ENCODE measurements at places on chromosomes 7 and 10.

DNA sequence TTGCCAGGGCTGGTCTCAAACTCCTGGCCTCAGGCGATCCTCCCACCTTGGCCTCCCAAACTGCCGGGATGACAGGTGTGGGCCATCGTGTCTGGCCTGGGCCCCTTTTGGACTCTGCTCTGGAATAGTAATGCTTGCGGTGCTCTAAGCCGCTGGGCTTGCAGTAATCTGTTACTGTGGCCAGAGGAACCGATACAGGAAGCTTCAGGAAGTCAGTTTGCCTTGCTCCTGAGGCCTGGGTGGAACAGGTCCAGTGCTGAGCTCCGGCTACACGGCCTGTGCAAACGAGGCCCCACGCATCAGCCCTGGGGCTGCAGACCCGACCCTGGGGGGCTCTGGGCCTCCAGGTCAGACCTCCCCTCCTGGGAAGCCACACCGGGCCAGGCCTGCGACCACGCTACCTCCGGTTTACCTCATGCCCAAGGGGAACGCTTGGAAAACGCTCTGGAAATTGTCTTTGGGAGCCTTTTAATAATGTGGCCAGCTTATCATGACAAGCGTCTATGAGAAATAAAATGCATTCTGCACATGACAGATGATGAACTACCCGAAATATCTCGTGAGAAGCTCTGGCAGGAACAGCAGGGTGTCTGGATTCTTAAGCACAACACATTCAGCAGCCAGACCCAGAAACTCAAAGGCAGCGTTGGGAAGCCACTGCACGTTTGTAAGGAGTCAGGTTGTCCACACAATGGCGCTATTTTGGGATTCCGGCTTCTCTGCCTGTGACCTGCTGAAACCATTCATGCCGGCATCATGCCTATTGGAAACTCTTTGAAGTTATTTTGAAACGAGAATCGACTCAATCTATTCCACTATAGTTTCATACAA lies 10.1 kb upstream of the ADAP1 start:
- no peak for DNase-seq

GRCh38 chr7:80699721-80700256 lies 61.3 kb downstream of the CD36 start:
- DNase-seq = no peak

- no peak for DNase-seq
Observed at GRCh38 chr7:6367701-6368211, 80.0 kb downstream of the DAGLB start.

- DNase-seq = no peak
Observed at GRCh38 chr7:157755741-157756140, 418.9 kb downstream of the DNAJB6 start.

DNA sequence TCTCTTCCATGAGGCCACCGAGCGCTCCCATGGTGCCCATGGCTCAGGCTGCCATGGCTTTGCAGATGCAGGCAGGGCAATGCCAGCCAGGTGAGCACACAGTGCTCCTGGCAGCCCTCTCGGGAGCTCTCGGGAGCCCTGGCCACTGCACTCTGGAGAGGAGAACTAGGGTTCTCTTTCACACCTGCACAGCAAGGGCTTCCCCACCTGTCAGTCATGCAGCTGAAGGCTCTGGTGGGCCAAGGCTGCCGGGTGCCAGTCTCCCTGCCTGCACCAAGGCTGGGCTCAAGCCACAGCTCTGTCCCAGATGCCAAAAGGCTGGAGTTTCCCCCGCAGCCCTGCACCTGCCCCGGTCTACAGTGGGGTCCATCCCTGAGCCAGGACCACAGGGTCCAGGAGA lies 32.6 kb downstream of the NUDT1 start:
- no peak for DNase-seq

DNA sequence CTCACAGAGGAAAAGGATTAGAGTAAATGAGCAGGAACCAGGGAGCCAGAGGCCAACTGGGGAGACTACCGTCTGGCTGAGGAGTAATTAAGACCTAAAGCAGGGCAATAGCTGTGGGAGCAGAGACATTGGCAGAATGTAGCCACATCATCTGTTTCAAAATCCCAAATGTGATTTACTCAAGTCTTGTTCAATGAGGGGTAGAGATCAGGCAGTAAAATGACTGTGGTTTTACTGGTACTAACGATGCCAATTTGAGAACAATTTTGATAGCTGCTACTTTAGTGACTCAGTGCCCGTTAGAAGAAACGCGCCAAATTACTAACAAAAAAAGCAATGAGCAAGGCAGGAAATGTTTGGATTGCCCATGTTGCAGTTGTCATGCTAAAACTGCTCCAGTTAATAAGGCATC lies 12.7 kb upstream of the MIOS start:
- no peak for DNase-seq

GRCh38 chr7:82521906-82522445 lies 78.4 kb upstream of the CACNA2D1 start:
- no peak for DNase-seq

- no peak for DNase-seq
Observed at GRCh38 chr10:122213766-122214165, 57.3 kb upstream of the BTBD16 start.

DNA sequence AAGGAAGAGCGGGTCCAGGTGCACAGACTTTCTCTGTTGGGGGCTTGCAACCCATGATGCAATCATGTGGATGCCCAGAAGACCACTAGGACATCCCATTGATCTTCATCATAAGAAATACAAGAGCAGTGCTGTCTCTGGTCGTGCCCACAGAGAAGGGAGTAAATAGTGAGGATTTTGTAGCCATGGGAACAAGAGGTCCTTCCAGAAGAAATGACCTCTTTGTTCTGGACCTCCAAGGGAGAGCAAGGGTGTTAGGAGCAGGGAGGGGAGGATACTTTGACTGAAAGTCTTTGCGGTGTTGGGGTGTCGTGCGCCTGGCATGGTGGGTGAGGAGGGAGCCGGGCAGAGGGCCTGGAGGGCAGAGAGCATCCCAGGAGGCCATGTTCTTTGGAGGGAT lies 55.0 kb upstream of the EN2 start:
- DNase-seq = no peak

- no peak for DNase-seq
Observed at GRCh38 chr7:41629711-41630111, 73.2 kb downstream of the INHBA start.

GRCh38 chr10:132143162-132143561 lies 43.6 kb upstream of the DPYSL4 start:
- DNase-seq = no peak

DNA sequence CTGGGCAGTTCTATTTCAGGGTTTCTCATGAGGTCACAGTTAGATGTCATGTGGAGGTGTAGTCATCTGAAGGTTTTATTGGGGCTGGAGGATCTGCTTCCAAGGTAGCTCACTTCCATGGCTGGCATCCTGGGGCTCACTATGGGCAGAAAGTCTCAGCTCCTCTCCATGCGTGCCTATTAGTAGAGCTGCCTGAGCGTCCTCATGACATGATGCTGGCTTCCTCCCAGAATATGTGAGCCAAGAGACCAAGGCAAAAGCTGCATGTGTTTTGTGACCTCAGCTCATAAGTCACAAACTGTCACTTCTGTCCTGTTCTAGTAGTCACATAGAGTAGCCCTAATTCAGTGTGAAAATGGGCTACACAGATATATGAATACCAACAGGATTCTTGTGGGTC lies 524.4 kb downstream of the SUGCT start:
- no peak for DNase-seq

- DNase-seq = no peak
Observed at GRCh38 chr7:24833549-24833948, 76.3 kb upstream of the GSDME start.

DNA sequence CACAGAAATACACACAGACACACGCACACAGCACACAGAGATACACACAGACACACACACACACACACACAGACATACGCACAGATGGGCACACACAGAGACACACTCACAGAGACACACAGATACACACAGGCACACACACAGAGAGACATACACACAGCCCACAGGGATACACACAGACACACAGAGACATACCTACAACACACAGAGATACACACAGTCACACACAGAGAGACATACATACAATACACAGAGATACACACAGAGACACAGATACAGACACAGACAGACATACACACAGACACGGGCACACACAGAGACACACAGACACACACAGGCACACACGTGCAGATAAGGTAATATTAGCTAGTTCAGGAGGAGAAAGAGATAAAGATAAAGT lies 76.9 kb downstream of the EGFR start:
- no peak for DNase-seq

DNA sequence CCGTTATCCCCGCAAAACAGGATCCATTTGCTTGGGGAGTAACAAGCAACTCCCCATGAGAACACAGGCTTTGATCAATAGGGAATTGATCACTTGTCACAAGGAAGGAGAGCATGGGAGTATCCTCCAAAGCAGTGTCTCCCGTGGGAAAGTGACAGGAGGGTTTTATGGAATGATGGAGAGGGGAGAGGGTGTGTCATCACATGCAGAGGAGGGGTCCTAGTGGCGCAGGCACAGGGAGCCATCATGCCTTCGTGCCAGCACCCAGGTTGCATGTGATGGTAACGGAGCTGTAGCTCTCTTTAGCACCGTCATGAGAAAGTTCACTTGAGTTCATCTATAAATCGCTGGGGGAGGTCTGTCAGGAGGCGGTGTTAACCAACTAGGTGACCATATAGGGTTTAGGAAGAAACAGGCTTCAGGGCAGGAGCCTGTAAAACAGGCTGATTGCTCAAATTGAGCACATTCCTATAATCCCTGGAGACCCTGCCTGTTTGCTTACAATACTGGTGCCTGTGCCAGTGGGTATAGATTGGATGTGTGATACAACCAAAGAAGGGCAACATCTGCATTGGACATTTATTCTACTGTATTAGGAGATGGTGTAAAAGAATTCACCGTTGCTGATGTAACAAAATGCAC lies 428.5 kb downstream of the GALNT17 start:
- DNase-seq = no peak

GRCh38 chr7:2621948-2622640 lies 9.7 kb upstream of the TTYH3 start:
- DNase-seq = no peak

GRCh38 chr7:96380111-96380512 lies 58.2 kb upstream of the SLC25A13 start:
- DNase-seq = no peak

DNA sequence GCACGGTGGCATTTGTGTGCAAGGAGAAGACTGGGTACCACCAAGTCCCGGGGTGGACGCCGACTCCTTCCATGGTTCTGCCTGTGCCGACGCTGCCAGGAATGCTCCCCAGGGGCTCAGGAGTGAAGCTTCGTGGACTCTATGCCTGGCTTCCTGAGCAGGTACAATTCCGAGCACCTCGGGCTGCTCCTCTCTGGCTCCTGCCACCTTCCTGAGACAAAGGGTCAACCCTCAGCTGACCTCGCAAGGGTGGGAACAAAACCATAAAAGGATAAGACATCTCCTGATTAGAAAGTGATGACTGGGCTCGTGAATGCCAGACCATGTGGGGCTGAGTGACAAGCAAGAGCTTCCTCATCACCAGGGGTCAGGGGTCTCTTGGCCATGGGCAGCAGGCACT lies 31.8 kb downstream of the CALML3 start:
- no peak for DNase-seq

DNA sequence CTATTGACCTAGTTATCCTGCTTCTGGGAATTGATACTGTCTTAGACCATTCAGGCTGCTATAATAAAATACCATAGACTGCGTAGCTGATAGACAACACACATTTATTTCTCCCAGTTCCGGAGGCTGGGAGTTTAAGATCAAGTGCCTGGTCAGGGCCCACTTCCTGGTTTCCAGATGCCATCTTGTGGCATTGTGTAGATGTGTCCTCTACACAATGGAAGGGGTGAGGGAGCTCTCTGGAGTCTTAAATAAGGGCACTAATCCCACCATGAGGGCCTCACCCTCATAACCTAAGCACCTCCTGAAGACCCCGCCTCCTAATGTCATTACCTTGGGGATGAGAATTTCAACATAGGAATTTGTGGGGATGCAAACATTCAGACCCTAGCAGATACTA lies 62.4 kb downstream of the SLC35B4 start:
- DNase-seq = no peak

DNA sequence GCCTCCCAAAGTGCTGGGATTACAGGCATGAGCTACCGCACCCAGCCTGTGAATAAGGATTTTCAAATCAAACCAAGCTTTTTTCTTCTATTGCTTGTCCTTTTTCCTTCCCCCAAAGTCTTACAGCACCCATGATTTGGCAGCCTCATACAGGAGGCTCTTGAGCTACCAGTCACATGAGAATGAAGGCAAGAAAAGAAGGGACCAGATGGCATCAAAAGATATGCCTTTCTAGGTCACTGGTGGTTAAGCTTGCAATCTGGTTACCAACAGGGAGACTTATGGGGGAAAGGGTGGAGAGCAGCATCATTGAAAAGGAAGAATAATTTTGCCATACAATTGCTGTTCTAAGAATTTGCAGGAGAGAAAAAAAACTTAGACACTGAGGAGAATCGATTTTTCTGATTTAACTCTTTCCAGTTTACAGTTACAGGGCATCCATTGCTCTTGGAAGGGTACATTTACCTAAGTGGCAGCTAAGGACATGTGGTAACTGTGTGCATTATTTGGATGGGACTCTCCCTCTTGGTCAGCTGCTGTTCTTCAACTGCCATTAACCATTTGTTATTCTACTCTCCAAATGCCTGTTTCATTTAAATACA lies 29.5 kb downstream of the SMNDC1 start:
- DNase-seq = no peak

DNA sequence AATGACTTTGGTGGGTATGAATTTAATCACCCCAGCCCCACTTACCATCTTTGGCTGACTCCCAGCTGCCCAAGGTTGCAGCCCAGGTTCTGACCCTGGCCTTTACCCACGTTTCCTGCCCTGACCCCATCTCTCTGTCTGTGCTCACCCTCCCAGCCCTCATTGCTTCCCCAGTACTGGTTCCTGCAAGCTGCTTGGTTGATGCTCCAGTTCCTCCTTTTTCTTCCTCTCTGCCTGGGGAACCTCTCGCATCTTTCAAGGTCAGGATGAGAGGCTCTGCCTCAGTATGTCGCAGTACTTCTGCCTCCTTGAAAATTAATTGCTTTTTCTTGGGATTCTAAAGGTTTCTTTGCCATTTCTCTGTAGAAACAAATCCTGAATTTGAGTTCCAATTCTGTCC lies 263.8 kb upstream of the ZNF32 start:
- DNase-seq = no peak

- DNase-seq = no peak
Observed at GRCh38 chr10:11073410-11073809, 55.7 kb downstream of the CELF2 start.

DNA sequence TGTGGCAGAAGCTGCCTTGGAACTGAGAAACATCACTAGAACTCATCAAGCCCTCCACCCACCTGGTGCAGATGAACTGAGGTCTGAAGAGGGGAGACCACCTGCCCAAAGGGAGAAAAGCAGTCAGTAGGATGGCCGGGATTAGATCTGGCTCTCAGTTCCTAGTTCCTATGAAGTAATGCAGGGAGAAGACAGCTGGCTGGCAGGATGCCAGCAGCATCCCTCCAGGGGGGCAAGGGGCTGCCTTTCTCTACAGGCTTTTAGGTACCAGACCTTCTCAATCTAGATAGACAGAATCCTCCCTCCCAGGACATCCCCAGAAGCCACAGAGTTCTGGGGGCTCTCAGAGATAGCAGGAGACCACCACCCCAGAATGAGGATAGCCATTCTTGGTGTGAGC lies 7.8 kb downstream of the CRHR2 start:
- no peak for DNase-seq
